Caco-2 (cell line): ENCODE measurements at places on chromosomes 2 and 18. TPM values are rescaled to one million over a fixed set of nuclear protein-coding genes. Genes with fewer than 3 reads are reported as not detected.

DNA sequence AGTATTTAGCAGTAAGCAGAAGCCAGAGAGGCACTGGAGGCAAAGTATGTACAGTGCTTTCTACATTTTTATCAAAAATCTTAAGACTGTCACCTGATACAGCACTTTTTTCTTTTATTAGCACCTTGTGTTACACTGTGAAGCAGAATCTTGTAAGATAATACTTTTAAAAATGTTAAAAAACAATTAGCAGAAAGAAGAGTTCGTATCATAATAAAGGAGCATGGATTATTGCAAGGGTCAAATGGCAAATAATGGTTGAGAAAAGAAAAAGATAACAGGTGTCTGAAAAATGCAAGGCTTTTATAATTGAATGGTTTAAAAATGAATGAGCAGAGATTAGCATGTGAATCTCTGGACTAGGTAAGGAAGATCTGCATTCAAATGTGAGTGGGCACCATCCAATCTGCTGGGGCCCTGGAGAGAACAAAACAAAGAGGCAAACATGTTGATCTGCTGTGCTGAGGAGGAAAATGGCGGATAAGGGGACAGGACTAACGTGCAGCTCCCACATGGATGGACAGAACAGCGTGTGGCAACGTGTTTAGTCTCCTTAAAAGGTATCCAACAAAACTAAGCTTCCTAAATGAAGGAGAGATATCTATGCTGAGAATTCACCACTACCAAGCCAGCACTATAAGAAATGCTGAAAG, 9.5 kb downstream of the CEBPZOS start:
- no peak for DNase-seq

GRCh38 chr18:50982802-50983179, 15.0 kb downstream of the ELAC1 start:
- no peak for DNase-seq

GRCh38 chr2:150555611-150556356, 68.3 kb upstream of the RND3 start:
- DNase-seq: no peak

- no peak for DNase-seq
Observed at GRCh38 chr2:231708773-231709635, 679 bp downstream of the PTMA start.

- DNase-seq: no peak
Observed at GRCh38 chr2:13308989-13309388, 592.3 kb downstream of the TRIB2 start.

DNA sequence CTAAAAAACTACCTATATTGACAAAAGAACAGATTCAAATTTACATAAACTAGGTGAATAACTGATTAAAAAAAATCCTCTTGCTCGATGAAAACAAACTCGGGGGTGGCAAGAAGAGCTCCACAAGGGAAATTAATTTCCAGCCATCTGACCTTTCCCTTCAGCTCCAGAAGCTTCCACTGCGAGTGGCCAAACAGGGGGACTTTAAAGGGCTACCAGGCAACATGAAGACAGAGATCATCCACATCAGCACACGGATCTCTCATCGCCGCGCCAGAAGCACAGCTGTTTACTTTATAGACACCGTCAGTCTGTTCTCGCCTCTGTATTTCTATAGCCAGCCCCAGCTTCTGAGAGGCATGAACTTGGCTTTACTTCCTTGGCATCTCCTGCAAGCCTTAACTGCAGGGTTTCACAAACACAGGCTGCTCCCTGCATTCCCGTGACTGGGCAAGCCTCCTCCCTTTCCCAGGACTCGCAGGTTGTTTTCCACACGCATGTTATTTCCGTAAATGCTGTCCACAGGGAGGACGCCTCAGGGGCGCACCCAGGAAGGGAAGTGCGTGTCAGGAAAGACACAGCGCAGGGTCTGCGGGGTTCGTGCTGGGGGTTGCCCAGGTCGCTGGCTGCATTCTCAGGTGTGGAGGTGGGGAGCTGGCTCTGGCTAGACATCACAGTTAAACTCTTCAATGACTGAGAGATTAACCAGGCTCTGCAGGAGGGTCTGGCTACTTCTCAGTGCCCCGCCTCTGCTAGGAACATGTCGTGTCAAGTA, 85.0 kb downstream of the USP40 start:
- DNase-seq: no peak

GRCh38 chr2:181235683-181236459, 221.3 kb upstream of the ITGA4 start:
- no peak for DNase-seq

- DNase-seq: no peak
Observed at GRCh38 chr2:16325976-16326510, 339.6 kb downstream of the CYRIA start.

DNA sequence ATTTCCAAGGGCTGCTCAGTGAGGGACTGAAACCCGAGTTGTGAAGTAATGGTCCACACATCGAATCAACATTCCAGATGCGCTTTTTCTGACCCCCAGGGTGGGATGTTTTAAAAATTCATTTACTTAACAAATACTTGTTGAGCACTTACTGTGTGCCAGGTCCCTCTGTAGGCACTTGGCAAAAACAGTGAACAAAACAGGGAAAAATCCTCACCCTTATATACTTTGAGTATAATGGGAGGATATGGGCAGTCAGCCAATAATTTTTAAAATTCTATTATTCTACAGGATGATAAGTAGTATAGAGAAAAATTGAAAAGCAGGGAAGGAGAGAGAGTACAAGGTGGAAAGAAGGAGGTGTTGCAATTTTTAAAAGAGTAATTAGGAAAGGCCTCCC, 31.3 kb upstream of the AFTPH start:
- DNase-seq: no peak

GRCh38 chr2:1756456-1756855, 12.1 kb upstream of the PXDN start:
- no peak for DNase-seq

- no peak for DNase-seq
Observed at GRCh38 chr2:15965564-15966019, 25.2 kb downstream of the MYCN start.

DNA sequence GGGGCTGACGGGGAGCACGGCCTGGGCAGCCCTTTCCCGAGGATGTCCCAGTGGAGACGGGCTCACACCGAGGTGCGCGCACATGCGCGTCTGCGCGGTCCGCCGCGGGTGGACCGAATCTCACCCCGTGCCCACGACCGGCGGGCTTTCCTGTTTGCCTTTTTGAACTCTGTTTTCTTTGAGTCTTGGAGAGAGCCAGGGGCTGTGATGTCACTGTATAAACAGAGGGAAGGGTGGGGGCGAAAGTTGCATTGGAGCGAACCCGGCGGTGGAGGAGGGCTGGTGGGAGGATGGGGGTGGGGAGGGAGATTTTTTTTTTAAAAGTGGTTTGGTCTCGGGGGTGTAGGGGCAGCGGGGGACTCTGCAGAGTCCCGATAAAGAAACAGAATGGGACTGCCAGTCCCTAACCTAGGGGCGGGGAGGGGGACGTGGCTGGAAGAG, 141.2 kb upstream of the CTAGE1 start:
- peak; percentile 52 for DNase-seq

- no peak for DNase-seq
Observed at GRCh38 chr18:37873416-37873815, 307.8 kb upstream of the CELF4 start.

- no peak for DNase-seq
Observed at GRCh38 chr18:2917259-2918047, 70.6 kb downstream of the EMILIN2 start.

- no peak for DNase-seq
Observed at GRCh38 chr2:144229296-144229695, 290.6 kb downstream of the ZEB2 start.

DNA sequence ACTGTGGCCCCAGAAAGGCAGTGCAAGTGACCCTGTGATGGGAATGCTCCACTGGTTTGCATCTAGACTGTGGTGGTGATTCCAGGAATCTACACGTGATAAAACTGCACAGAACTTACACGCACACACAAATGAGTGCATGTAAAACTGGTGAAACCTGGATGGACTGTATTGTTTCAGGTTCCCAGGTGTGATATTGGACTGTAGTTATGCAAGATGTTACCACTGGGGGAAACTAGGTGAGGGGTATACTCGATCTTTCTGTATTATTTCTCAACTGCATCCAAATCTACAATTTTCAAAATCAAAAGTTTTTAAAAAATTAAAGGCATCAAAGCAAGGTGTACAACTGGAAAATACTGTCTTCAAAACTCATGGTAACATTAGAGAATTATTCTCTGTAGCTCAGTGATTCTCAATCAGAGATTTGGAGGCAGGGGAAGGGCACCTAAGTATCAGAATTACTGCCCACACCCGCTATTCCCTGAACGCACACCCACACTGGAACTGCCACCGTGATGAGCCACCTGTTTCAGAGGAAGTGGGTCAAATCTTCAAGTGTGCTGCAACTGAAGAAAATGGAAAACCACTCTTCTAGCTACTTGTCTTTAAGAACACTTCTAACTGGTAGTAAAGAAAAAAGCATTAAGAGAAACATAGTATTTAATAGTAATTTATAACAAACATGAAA, 26.7 kb downstream of the PTPN2 start:
- DNase-seq: no peak

GRCh38 chr2:235485362-235485761, 8.5 kb upstream of the AGAP1 start:
- DNase-seq: no peak

GRCh38 chr2:231104115-231104713, 20.6 kb downstream of the HTR2B start:
- peak; percentile 46 for DNase-seq

Gene FZD7
- 40.4 and 41.4 TPM in 2 replicates for total RNA-seq

Gene COL3A1
- total RNA-seq: 25.4 and 29.2 TPM in 2 replicates

Gene ACTG2
- 2.6 and 5.7 TPM in 2 replicates for total RNA-seq

Gene TUBB8B
- total RNA-seq: 0.91 and 1.4 TPM in 2 replicates

Gene VPS4B
- 35.0 and 35.3 TPM in 2 replicates for total RNA-seq

Gene IL1B
- 0.18 TPM in 1 of 2 replicates, not detected in the other for total RNA-seq

Gene ASXL3
- 1.2 and 1.6 TPM in 2 replicates for total RNA-seq

Gene PKP4
- 140 and 147 TPM in 2 replicates for total RNA-seq
